ENCODE measurements at places on chromosomes 11 and 22.

GRCh38 chr11:102552020-102552419 is 21.5 kb upstream of the MMP7 start:
- no peak for DNase-seq

GRCh38 chr22:21697880-21698279 is 32.1 kb downstream of the PPIL2 start:
- DNase-seq, result no peak

DNA sequence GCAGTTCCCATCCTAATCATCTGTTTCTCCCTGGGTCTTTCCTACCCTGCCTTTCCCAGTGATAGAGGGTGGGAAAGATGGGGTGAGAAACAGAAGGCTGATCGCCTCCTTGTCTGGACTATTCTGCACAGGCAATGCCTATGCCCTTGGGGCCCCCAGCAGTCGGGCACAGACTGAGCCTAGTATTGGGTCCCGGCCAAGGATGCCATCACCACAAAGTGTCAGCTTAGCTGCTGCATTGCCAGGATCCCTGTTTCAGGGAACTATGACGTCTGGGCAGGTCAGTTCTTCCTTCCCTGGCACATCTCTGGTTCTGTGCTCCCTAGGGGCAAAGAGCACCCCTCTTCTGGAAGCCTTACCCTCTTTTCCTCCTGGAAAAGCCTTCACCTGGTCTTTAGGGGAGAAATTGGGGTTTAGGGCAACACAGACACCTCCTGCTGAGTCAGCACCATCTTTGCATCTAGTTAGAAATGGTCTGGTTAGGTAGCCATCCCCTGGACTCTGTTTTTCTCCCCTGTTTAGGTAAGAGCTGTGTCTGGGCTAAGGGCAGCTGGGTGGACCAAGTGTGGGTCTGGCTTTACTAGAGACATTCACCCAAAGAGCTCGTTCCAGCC is 2.1 kb downstream of the ADAMTS8 start:
- DNase-seq, result no peak

DNA sequence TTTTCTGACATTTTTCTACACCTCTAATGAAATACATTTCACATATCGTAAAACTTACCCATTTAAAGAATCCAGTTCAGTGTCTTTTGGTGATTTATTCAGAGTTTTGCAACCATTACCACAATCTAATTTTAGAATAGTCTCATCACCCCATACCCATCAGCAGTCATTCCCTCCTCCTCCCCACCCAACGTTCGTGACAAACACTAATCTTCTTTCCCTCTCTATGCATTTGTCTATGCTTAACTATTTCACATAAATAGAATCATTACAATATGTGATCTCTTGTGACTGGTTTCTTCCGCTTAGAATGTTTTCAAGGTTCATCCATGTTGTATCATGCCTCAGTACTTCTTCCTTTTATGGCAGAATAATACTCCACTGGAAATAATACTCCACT is 9.5 kb downstream of the TTC28 start:
- DNase-seq, result no peak

- DNase-seq, result no peak
These were observed 17.5 kb upstream of the EHF start for GRCh38 chr11:34603129-34604001.

DNA sequence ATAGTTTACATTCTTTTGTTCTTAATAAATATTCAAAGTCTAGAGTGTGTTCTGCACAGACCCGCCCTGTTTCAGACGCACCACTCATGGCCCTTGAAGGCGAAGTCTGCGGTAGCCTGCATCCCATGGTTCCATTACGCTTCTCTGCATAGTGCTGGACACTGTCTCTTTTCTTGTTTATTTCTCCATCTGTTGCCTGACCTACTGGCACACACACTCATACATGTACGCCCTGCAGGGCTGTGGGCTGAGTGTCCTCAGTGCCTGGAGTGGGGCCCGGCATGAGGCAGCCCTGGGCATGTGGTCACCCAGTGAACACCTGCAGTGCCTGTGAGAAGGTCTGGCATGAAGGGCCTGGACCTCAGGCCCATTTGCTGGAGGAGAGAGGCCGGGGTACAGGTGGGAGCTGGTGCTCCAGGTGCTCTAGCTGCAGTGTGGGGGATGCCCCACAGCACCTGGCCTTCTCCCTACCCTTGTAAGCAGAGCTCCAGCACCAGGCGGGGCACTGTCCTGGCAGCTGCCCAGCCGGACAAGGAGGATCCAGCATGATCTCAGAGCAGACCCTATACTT is 404.1 kb downstream of the TBC1D22A start:
- DNase-seq, result no peak

- no peak for DNase-seq
These were observed 89.0 kb downstream of the CWC15 start for GRCh38 chr11:94884376-94884775.
